ENCODE measurements at places on chromosomes 5 and 9. TPM values are rescaled to one million over a fixed set of nuclear protein-coding genes. Genes with fewer than 3 reads are reported as not detected.

DNA sequence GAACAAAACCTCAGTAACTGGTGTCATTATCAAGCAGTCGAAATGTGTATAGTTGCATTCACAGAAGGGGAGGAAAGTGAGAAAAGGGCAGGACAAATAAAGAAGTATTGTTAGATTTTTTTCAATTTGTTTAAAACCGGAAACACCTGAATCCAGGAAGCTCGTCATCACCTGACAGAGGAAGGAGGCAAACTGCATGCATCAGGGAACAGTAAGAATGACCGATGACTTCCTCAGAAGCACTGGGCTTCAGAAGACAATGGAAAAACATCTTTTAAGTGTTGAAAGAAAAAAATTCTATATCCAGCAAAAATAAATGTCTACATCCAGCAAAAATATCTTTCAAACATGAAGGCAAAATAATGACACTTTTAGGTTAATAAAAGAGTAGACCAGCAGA, 29.5 kb downstream of the PLEKHG4B start:
- DNase-seq, result no peak

DNA sequence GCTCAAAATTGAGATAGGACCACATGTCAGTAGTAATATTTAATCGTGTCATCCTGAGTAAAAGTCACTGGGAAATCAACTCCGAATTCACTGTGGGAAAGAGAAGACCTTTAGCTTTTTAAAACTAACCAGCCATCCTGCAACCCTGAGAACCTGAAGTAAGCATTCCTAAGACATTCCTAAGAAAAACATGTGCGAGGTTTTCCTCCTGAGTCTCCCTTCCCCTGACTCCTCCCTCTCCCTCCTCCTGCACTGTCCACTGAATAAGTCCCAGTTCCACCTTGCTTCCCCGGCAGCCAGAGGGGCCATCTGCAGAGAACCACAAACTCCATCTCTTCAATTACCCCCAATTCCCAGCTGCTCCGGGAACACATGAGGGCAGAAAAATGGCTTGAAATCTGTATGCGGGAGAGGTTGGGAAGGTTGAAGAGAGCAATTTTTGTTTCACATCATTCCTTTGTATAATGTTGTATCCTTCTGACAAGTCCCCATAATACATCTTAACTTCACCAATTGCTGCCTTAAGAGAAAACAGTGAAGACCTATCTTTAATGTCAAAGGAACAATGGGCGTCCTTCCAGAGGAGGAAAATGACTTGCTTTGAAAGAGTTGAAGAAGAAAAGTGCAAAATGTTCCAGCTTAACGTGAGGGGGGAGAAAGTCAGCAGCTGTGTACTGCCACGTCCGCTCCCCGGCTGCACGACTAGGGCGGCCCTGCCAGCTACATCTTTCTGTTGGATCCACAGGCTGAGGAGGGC, 186.3 kb downstream of the ZNF462 start:
- no peak for DNase-seq

GRCh38 chr5:73655521-73656160, 29.6 kb downstream of the ARHGEF28 start:
- no peak for DNase-seq

The PCDHB14 gene
- total RNA-seq, result 0.75 TPM

The SPATA31A3 gene
- not detected for total RNA-seq

The SSBP2 gene
- 3.8 TPM for total RNA-seq

The PTGER4 gene
- 0.96 TPM for total RNA-seq

The SPOCK1 gene
- total RNA-seq, result 0.40 TPM

The ANKRD18A gene
- total RNA-seq, result 1.6 TPM

All from left lobe of liver (tissue), 2 donors.